GM12892 (cell line): ENCODE measurements at places on chromosomes 1 and 21.

DNA sequence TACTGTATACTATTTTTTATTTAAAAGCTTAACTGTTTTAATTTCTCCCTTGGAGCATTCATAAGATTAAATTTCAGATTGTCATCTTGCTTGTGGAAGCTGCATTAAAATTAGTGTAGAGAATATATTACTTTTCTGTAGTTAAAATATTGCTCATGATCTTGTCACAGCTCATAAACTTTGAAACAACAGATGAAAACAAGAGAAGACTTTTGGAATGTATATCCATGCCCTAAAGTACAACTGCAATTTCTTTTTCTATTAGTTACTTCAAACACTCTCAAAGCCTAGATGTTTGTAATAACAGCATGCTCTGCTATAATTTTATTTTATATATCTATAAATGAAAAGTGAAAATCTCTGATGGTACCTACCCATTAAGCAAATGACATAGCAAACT is 155.9 kb downstream of the COL11A1 start:
- no peak for DNase-seq

DNA sequence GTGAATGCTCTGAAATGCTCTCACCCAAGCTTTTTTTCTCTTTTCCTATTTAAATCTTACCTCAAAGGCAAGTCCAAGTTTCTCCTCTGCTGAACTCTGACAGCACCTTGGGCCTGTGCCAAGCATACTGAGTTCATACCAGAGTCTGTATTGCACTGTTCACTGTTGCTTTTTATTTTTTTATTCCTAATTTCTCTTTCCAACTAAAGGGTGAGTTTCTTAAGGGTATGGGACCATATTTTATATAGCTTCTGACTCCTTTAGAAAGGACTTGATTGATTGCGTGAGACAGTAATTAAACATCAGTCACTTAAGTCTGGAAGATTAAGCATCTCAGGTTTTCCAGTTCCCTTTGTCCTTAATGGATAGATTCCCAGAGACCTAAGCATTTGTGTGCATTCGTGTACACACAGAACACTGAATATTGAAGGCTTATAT is 69.9 kb downstream of the CACHD1 start:
- DNase-seq = no peak

DNA sequence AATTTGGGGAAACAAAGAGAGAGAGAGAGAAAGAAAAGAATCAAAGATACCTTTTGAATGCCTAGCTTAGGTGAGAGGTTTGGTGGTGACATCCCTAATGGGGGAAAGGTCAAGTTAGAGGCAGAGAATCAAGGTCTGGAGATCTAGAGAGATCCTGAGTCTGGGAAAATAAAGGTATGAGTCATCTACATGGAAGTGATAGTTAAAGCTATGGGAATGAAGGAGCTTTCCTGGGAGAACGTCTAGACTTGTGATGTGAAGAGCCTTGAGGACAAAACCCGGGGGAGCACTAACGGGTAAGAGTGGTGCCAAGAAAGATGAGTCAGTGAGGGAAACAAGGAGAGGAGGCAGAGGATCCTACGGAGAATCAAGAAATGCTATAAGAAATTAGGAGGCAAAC is 110.8 kb upstream of the RUNX1 start:
- DNase-seq = no peak

DNA sequence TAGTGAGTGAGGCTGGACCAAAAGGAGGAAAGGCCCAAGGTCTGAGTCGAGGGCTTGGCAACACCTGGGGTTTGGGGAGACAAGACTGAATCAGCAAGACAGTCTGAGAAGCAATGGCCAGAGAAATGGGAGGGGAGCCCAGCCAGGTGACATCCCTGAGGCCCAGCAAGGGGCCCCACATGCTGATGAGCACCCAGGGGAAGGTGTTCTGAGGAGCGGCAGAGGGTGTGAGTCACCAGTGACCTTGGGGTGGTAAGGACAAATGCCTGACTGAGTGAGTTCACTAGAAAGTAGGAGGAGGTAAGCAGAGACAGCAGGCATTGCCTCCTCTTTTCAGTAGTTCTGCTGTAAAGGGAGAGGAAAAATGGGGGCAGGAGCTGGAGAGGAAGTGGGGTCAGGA is 192.4 kb upstream of the GALNT2 start:
- no peak for DNase-seq

- DNase-seq = no peak
Observed at GRCh38 chr1:100496896-100497295, 41.0 kb upstream of the GPR88 start.

DNA sequence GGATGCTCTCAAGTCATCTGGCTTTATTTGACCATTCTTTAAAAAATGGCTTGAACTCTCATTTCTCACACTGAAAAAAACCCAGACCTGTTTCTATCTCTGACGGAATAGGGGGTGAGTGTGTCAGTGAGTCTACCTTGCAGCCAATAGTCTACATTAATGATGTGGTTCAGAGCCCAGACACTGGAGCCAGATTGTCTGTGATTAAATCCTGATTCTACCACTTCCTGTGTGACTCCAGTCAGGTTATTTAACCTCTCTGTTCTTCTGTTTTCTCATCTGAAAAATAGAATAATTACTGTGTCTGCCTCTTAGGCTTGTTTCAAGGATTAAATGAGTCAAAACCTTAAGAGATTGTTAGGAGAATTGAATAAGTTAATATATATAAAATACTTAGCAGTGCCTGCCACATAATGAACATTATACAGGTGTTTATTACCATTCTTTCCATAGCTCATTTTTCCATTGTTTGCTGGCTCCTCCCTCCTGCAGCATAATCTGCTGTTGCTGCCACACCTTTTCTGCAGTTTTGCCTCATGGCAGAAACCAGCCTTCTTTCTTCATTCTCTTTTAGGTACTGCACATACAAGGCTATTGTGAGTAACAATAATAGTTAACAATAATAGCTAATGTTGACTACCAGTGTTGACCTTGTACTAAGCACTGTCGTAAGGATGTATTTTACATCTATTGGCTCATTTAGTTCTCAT is 157.6 kb upstream of the IVNS1ABP start:
- no peak for DNase-seq

- no peak for DNase-seq
Observed at GRCh38 chr1:117017648-117018047, 16.1 kb downstream of the CD101 start.
